ENCODE measurements at places on chromosomes 6 and 20.

DNA sequence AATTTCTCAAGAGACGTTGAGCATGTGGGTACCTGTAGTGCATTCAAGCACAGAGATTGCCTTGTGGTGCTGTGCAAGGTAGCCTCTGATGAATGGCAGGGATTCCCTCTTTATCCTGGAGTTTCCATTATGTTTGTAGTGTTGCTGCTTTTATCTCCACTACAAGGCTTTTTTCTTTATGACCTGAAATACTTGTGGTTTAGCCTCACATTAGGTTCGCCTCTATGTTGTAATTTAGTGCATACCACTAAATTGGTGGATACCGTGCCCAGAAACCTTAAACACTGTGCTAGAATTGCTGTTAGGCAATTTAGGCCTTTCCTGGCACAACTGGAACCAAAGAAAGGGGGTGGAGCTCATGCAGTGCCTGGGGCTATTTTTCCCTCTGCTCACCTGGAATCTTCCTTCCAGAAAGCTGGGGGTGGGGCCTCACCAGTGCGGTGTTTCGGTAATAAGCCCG is 76.8 kb downstream of the NCOA7 start:
- no peak for DNase-seq

GRCh38 chr20:4812216-4812615 is 90.5 kb downstream of the PRND start:
- no peak for DNase-seq

GRCh38 chr20:59988141-59988540 is 29.9 kb downstream of the CDH26 start:
- DNase-seq: no peak

- DNase-seq: no peak
Observed at GRCh38 chr6:43977404-43978111, 149.7 kb downstream of the MRPL14 start.

- DNase-seq: no peak
Observed at GRCh38 chr6:27825025-27825793, 87.0 kb downstream of the OR2B2 start.

GRCh38 chr6:36928547-36928918 is 26.0 kb upstream of the PI16 start:
- DNase-seq: no peak

DNA sequence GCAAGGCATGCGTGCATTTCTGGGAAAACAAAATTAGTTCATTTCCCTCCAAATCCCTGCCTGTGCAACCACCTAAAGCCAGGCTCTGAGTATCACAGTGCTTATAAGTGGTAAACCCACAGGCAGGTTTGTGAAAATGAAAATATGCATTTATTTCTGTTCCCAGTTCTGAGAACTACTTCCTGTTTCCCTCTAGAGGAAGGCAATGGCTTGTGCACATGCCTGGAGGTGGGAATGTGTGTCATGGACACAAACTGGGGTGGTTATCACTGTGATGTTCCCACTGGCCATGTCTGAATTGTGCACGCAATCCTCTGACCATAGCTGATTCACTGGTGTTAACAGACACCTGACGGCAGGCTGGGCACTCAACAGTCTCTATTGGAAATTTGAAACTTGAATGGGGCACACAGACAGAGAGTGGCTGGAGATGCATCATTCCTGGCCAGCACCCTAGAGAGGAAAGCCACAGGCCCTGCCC is 26.3 kb downstream of the FAM110A start:
- DNase-seq: no peak

GRCh38 chr6:118984342-118984741 is 49.4 kb upstream of the MCM9 start:
- DNase-seq: no peak

- no peak for DNase-seq
Observed at GRCh38 chr6:160238761-160239751, 19.6 kb downstream of the SLC22A2 start.

GRCh38 chr20:13545790-13546189 is 92.9 kb downstream of the TASP1 start:
- no peak for DNase-seq

DNA sequence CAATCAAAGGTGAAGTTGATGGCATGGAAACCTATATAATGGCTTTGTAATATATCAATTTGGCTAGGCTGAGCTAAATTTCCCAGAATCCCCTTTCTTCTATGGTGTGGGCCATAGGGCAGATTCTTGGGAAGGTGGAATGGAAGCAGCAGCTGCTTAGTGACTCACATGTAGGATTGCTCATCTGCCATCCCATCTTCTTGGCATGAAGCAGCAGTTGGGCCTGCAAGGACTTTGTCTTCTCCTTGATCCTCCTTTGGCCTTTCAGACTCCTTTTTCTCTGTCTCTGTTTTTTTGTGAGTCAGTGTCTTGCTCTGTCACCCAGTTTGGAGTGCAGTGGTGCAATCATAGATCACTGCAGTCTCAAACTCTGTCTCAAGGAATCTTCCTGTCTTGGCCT is 52.6 kb upstream of the CEP162 start:
- no peak for DNase-seq

- no peak for DNase-seq
Observed at GRCh38 chr6:23435126-23435525, 690.9 kb upstream of the NRSN1 start.

GRCh38 chr6:157605484-157605883 is 217.6 kb upstream of the SNX9 start:
- no peak for DNase-seq

- DNase-seq: no peak
Observed at GRCh38 chr6:88298066-88298845, 132.1 kb upstream of the CNR1 start.

- no peak for DNase-seq
Observed at GRCh38 chr6:20235041-20235440, 22.8 kb upstream of the MBOAT1 start.

DNA sequence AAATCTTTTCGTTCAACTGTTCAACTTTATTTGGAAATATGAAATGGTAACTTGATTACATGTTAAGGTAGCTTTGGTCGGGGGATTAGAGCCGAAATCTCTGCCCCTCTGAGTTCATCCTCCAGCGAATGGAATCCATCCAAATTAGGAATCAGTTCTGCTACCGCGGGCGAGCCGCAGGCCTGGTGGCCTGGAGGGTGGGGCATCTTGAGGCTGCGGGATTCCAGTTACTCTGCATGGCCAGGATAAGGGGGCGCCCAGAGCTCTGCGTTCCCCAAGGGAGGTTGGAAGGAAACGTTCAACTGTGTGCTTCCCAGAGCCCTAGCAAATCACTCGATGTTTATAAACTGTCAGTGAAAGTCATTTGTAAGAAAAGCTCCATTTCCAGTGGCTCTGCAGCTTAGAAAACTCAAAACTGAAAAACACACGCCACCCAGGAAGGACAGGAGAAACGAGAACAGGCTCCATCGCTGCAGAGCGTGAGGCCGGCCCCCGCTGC is 262.2 kb downstream of the TAF4 start:
- no peak for DNase-seq

GRCh38 chr6:106591111-106591825 is 38.0 kb downstream of the RTN4IP1 start:
- no peak for DNase-seq

DNA sequence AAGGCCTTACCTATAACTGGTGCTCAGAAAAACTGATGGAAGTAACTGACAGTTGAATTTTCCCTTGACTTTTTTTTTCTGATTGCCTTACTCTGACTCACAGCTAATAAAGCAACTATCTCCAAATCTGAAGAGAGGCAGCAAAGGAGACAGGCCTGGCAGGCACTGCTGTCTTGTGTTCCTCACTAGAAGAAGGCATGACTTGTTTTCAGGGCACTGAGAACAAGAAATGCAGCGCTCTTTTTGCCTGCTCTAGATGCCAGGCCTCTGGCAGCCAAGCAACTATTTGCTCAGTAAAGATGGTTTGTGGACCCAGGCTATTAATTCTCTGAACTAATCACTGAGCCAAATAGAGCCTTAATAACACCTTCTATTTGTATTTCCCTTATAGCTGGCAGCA is 155.1 kb downstream of the PRDM13 start:
- no peak for DNase-seq

- no peak for DNase-seq
Observed at GRCh38 chr6:143872201-143872600, 7.9 kb downstream of the ZC2HC1B start.

DNA sequence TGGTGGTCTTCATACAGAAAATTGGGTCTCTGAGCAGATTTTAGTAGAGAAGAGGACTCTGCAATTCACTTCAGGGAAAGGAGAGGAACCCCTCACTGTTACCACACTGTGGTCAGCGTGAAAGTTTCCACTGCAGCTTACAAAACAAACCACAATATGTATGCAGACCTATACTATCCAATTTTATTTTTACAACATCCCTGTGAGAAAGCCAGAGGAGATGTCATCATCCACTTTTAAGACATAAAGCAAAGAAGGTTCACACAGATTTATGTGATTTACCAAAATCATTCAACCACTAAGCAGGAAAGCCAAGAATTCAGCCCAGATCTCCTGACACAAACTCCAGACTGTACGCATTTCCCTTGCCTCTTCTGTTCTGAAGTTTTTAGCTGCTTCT is 442.4 kb downstream of the FRK start:
- no peak for DNase-seq

DNA sequence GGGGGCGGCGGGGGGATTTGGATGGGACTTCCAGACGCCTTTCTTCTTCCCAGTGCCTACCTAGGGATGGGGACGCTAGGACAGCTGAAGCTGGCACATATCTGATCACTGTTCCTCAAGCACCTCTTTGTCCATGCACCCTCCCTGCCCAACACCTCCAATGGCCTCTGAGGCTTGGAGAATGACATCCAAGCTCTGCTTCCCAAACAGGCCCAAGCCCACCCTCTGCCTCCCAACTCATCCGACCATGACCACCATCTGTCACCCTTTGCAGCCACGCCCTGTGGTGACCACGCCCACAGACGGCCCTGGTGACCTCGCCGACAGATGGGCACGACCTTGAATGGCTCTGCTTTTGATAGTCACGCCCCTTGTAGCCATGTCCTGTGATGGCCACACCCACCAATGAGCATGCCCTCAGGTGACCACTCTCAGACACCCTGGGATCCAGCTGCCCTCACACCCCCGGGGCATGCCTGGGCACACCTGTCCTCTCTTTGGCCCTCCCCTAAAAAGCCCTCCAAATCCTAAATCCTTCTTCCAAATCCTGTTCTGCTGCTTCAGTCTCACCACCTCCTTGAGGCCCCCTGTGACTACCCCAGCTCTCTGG is 51.0 kb downstream of the SSR1 start:
- DNase-seq: peak; percentile 92

- no peak for DNase-seq
Observed at GRCh38 chr20:62831854-62832211, 15.0 kb downstream of the COL9A3 start.

DNA sequence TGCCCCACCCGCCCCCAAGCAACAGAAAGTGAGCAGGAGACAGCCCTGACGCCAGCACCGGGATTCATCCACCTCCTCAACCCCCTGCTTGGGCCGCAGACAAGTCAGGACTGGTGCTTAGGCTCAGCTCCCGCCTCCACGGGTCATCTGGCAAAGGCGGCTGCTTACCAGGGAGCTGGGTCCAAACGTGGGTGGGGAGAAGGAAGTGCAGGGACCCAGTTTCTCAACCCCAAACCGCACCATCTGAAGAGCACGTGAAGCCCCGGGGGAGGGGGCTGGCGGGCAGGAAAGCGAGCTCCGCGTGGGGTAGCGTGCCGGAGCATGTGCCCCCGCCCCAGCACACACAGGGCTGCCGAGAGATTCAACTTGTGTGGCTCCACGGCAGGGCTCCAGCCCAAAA is 87.2 kb downstream of the BMP7 start:
- DNase-seq: no peak

- DNase-seq: no peak
Observed at GRCh38 chr6:6616656-6617055, 28.1 kb downstream of the LY86 start.

- DNase-seq: no peak
Observed at GRCh38 chr20:6184086-6184485, 61.3 kb upstream of the FERMT1 start.

DNA sequence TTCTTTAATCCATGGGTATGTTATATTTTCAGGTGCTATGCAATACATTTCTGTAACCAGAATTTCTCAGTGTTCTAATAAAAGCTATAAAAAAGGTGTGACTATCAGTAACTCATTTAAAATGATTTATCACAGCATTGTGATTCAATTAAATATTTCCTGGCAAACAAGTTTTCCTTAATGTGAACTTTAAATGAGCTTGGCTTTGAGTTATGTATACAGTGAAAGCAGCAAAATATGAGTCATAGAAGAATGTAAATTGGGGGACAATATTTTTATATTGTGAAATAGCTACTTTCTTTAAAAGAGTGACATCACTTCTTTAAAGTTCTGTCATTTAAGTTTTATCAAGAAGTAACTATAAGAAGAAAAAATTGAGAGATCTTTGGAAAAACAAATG is 484.9 kb upstream of the MAN1A1 start:
- DNase-seq: no peak

- DNase-seq: no peak
Observed at GRCh38 chr6:111792914-111793700, 80.1 kb downstream of the FYN start.

GRCh38 chr20:19453862-19454261 is 241.4 kb downstream of the SLC24A3 start:
- DNase-seq: no peak

DNA sequence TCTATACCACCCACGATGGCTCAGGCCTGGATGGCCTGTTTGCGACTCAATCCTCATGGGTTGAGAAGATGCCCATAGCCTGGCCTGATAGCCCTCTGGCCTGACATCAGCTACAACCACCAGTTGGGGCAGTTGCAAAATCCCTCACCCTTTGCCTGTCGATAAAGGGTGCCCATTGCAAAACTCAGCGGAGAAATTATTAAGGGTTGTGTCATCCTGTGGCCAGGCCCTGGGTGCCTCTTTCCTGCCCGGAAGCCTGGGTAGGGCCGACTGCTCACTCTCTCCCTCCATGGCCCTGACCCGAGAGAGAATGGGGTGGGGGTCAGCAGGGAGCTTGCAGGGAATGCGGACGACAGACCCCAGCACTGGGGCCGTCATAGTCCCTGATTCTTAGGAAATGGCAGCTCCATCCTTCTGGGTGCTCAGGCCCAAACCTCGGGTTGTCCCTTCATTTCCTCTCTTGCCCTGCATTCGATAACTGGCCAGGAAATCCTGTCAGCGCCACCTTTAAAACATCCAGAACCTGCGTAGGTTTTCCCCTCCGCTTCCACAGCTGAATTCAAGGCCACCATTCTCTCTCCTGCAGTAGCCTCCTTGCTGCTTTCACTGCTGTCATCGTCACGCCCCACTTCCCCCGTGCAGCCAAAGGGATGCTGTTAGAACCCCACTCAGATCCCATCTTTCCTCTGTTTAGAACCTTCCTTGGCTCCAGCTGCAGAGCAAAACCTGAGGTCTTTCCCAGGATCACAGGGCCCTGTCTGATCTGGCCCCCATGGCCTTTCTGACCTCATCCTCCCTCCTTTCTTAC is 31.1 kb downstream of the CEBPB start:
- DNase-seq: no peak

DNA sequence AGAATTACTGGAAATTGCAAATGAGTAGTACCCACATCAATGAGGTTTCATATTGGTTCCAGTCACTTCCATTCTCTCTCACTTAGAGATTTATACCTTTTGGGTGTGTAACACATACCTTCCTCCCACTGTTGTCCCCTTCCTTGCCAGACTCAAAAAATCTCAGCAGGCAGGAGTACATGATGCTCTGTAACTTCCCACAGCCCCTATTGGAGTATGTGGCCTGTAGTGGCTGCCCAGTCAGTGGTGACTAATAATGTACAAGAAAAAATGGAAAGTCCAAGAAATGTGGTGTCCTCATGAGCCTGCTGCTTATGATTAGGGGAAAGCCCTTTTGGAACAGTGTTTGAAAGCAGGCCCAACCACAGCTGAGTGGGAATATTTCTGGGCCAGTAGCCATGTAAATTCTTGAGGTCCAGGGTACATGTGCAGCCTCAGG is 312.0 kb downstream of the ZFAND3 start:
- no peak for DNase-seq
